Astrocyte of the cerebellum (primary cell): ENCODE measurements at places on chromosomes 5 and 9.

DNA sequence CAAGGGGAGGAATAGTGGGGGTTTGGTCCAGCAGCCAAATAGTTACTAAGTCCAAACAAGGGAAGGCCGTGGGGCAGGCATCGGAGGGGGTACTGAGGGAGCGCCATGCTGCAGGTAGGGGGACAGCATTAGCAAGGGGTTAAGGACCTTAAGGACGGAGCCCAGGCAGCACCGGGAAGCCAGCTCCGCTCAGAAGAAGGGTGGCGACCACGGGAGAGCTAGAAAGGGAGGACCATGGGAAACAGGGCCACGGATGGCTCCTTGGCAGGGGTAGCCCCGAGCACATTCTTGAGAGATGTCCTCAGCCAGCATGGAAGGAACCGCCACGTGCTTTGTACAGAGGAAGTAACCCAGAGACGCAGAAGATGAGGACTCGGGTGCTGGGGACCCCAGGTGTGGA is 76.2 kb upstream of the STXBP1 start:
- no peak for DNase-seq

DNA sequence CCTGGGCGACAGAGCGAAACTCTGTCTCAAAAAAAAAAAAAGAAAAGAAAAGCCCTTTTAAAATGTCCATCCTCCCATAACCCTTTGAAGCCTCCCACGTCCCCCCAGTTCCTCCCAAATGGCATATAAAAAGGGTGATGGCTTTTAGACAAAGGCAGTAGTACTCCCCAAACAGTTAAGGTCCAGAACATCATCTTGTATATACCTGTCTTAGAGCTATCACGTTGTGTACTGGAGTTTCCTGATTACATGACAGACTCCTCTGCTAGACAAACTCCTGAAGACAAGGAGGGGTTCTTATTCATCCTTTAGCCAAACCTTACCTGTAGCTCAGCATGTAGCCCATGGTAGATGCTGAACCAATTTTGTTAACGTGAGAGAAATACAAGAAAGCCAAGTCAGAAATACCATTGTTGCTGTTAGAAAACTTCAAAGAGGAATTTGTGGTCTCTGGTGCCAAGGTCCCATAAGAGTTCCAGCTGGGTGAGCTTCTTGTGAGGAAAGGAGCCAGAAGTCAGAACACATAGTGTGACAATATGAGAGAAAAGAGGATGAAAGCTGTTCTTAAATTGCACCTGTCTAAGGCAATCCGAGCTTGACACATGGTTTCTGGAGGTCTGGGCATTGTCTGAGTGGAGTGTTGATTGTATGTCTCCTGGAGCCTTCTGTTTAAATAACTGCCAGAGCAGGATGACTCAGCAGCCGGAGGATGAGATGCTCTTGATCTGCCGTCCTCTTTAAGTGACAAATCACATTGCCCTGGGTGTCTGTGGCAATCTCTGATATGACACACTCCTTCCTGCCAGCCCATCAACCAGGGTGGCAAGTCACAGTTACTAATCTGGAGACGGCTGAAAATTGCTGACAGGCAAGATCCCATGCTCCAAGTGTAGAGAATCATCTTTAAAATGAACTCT is 69.1 kb downstream of the ARRDC3 start:
- DNase-seq, result peak; percentile 57

- DNase-seq, result no peak
Measured at GRCh38 chr9:134980516-134980915, 62.8 kb upstream of the FCN1 start.

DNA sequence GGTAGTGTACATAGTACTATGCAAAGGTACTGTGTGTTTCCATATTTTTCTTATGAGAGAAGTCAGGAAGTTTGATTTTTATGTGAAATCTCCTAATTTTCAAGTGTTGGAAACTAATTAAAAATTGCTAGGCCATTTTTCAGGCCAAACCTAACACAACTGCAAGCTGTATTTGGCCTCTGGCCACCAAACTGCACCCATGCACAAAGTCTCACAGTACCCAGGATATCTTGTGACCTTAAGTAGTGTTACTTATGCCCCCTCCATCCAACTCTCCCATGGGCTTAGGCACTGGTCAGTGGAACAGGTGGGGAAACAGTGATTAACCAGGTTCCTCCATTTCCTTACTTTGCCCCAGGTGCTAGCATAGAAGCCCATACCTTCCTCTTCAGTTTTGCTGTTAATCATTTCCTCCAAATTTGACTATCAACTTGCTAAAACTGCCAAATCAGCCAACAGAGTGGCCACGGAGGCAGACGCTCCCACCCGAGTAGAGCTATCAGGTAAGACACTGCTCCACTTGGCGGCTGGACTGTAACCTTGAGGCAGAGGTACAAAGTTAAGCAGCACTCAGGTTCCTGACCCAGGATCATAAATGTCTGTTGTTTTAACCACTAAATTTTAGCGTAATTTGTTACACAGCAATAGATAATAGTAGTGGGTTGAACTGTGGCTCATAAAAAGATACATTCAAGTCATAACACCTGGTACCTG is 19.5 kb upstream of the KIF27 start:
- no peak for DNase-seq

DNA sequence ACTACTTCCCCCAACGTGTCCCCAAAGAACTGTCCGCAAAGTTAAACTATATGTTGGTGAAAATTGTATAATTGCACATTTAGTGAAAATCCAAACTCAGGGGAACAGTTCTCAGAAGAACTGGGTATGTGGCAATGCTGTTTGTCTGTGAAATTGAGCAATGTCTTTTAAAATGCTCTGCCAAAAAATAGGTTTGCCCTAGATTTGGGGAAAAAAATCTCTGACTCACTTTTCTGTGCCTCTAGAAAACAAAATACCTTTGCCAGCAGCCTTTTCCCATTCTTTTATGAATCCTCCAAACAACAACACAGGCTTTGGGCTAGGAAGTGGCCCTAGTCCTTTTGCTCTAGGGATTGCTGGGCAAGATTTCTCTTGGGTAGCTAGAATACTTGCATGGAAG is 37.4 kb upstream of the ZNF608 start:
- DNase-seq, result no peak

DNA sequence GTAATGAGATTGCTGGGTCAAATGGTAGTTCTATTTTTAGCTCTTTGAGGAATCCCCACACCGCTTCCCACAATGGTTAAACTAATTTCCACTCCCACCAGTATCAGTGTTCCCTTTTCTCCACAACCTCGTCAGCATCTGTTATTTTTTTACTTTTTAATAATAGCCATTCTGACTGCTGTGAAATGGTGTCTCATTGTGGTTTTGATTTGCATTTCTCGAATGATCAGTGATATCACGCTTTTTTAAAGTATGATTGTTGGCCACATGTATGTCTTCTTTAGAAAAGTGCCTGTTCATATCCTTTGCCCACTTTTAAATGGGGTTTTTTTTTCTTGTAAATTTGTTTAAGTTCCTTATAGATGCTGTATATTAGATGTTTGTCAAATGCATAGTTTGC is 73.5 kb downstream of the MTAP start:
- no peak for DNase-seq

DNA sequence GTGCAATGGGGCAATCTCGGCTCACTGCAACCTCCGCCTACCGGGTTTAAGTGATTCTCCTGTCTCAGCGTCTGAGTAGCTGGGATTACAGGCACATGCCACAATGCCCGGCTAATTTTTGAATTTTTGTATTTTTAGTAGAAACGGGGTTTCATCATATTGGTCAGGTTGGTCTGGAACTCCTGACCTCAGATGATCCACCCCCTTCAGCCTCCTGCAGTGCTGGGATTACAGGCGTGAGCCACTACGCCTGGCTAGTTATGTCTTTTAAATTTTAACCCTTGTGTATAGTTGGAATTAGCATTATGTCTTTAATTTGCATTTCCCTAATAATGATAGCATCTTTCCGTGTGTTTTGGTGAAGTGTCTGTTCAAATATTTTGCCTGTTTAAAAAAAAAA is 11.5 kb downstream of the GPBP1 start:
- DNase-seq, result no peak

GRCh38 chr9:73577848-73578247 is 426.2 kb downstream of the ANXA1 start:
- peak; percentile 62 for DNase-seq

- no peak for DNase-seq
Measured at GRCh38 chr9:127778280-127779135, at the start of gene SH2D3C. TSS of gene SH2D3C (minus strand) at chr9:127778666. CDS start at chr9:127778627, 39 bp downstream.
